Panc1 (cell line): ENCODE measurements at places on chromosomes 5 and 9.

DNA sequence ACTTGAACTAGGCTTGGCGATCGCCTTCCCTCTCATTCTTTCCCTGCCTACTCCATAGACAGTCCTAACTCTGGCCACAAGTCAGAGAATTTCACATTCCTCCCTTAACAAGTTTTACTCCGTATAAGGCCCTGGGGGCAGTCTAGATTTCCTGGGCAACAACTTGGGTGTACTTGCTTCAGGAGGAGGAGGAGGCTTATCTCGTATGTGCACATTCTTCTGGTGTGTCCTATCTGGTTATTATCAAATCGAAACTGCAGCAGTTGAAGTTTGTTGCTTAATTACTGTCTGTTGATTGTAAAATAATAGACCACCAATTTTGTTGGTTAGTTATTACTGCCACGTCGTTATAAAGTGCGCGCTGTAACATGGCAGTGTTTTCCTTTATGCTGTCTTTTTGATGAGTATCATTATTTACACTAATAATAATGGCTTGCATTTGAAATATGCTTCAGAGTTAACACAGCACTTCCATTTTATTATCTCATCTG is 42.0 kb downstream of the PIP5K1B start:
- no peak overlapping the region for H3K27ac ChIP-seq
- no peaks in the 10 kb centered on the region for H3K36me3 ChIP-seq
- H3K4me3 ChIP-seq = no peak overlapping the region
- H3K27me3 ChIP-seq = no peaks in the 10 kb centered on the region

DNA sequence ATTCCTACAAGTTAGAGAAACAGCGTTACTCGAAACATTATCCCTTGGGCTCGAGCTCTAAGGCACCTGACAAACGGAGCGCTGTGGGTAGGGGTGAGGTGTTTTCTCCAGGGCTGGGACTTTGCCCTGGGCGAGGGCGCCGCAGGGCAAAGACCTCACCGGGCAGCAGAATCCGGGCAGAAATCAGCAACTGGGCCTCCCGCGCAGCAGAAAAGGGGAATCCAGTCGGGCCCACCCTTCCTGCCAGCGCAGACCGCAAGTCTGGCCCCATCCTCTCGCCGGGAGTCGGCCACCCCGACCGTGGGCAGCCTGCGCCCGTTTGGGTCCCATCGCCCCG is 430 bp upstream of the MSH3 start:
- no peak for DNase-seq
- H3K27ac ChIP-seq = peak overlapping the region; percentile 82
- H3K36me3 ChIP-seq = peaks cover 3% of the 10 kb centered on the region; the same call in 1 of the 2 replicates
- peaks cover 17% of the 10 kb centered on the region for H3K4me1 ChIP-seq
- no peaks in the 10 kb centered on the region for H3K27me3 ChIP-seq

DNA sequence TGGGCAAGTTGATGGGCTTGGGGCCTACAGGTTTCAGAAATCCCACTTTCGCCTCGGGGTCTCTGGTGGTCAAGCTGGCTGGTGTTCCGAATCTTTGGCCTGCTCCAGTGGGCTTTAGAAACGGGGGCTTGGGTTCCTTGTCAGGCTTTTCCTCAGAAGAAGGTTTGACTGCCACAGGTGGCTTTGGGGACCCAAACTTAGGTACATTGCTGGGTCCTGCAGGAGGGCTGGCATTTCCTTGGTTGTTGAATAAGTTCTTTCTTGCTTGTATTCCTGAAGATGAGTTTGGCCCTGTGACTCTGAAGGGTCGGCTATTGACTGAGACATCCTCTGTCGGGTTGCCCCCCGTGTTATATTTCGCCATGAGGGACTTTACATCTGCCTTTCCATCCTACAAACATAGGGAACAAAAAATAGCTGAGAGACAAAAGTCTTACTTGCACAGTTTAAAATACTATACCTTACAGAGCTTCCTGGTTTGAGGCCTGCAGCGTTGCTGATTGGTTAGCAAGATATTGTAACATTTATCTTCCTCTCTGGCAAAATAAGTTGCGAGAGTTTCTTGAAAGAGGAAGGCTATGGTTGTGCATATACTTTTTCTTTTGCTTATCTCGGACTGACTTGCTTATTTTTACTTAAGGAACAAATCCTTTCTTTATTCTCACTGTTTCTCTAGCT is 16.6 kb downstream of the FYB1 start:
- DNase-seq = no peak
- H3K4me3 ChIP-seq = no peak overlapping the region
- H3K27ac ChIP-seq = no peak overlapping the region
- H3K36me3 ChIP-seq = no peaks in the 10 kb centered on the region
- H3K27me3 ChIP-seq = peaks cover 2% of the 10 kb centered on the region; the same call in 1 of the 2 replicates

DNA sequence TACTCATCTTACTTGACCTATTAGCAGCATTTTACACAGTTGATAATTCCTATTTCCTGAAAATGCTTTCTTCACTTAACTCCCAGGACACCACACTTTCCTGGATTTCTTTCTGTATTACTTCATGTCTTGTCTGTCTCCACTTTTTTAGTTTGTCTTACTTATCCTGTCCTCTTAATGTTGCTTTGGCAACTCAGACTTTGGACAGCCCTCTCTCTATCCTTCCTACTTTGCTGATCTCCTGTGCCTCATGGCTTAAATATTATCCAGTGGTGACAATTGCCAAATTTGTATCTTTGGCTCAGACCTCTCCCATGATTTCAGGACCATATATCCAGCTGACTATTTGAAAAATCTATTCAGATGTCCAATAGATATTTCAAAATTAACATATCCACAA is 39.8 kb upstream of the NUDT12 start:
- no peaks in the 10 kb centered on the region for H3K4me1 ChIP-seq
- H3K27ac ChIP-seq = no peak overlapping the region
- no peak overlapping the region for H3K4me3 ChIP-seq
- no peaks in the 10 kb centered on the region; the same call in 1 of the 2 replicates for H3K36me3 ChIP-seq
- DNase-seq = no peak

- H3K27ac ChIP-seq = no peak overlapping the region
- H3K4me3 ChIP-seq = no peak overlapping the region
- no peak for DNase-seq
- peaks cover 12% of the 10 kb centered on the region; the same call in 1 of the 2 replicates for H3K4me1 ChIP-seq
- no peaks in the 10 kb centered on the region for H3K27me3 ChIP-seq
- H3K36me3 ChIP-seq = no peaks in the 10 kb centered on the region
These were observed 126.7 kb upstream of the GRHPR start for GRCh38 chr9:37295796-37296195.

DNA sequence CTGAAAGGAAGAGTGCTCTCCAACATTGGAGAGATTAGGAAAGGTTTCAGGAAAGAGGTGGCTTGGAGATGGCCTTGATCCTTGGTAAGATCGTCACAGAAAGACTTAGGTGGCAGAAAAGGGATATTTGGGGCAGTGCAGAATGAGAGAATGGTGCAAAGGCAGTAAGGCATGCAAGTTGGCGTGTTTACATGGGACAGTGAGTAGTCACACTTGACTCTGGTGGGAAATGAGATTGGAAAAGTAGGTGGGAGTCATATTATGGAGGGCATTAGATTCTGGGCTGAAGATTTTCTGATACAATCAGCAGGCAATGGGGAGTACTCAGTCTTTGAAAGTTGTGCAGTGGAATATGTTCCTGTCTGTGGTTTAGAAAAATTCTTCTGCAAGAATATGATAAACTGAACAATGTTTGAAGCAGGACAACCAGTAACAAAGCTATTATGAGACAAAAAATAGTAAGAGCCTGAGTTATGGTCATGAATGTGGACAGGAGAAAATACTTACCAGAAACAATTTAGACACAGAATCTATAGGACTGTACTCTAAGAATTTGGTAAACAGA is 76.2 kb upstream of the ANKRD55 start:
- H3K27me3 ChIP-seq = no peaks in the 10 kb centered on the region
- H3K27ac ChIP-seq = no peak overlapping the region
- no peak overlapping the region for H3K4me3 ChIP-seq

DNA sequence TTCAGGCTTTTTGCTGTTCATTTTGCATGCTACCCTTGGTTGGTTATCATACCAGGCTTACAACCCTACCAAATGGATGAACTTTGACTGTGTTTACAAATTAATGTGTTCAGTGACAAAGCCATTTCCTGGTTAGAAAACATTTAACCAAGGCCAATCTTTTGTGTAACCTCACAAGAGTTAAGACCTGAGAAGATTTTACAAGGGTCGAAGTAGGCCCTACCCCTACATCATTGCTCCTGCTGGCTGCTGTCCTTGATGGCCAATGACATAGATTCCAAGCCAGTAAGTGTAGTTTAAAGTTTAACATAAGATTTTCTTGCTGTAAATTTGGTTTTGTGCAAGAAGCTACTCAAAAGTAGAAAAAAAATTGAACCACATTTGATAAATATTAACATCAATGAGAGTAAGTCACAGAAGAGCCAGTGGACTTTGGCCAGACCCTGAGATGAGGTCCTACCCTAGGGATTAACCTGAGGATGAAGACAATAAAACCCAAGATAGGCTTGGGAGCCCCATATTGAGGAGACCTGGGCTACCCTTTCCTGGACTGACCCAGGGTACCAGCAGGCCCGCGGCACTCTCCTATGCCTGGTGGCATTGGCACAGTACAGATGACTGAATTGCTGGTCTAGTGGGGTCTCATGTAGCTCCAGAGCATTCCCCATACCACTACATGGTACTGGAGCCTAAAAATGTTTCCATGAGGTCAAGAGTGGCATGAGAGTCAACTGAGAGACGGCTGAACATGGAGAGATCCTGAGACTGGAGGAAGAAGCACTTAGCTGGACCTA is 8.3 kb downstream of the C1QTNF3 start:
- no peaks in the 10 kb centered on the region for H3K27me3 ChIP-seq
- no peaks in the 10 kb centered on the region for H3K36me3 ChIP-seq
- H3K4me3 ChIP-seq = no peak overlapping the region
- H3K27ac ChIP-seq = no peak overlapping the region
- DNase-seq = no peak

DNA sequence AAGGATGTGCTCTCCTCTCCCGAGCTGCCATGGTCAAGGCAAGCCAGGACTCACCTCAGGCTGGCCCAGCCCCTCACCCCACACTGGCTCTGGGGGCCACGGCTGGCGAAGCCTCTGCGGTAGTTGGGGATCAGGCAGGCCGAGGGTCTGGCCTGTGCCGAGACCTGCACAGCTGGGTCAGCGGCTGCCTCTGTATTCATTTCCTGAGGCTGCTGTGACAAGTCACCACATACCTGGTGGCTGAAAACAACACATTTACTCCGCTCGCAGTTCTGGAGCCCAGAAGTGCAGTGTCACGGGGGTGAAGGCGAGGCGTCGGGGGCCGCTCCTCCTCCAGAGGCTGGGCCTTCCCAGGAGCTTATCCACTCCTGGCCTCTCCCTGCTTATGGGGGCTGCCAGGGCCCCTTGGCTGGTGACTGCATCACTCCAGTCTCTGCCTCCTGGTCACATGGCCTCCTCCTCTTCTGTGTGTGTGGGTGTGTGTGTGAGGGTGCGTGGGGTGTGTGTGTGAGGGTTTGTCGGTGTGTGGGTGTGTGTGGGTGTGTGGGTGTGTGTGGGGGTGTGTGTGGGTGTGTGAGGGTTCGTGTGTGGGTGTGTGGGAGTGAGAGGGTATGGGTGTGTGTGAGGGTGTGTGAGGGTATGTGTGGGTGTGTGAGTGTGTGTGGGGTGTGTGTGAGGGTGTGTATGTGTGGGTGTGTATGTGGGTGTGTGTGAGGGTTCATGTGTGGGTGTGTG is 3.2 kb upstream of the SCGB3A1 start:
- H3K27me3 ChIP-seq = peaks cover under 1% of the 10 kb centered on the region; the same call in 1 of the 2 replicates
- H3K27ac ChIP-seq = no peak overlapping the region
- no peak overlapping the region for H3K4me3 ChIP-seq
- no peak for DNase-seq
- no peaks in the 10 kb centered on the region for H3K4me1 ChIP-seq

- H3K4me3 ChIP-seq = no peak overlapping the region
- H3K36me3 ChIP-seq = no peaks in the 10 kb centered on the region
- no peak overlapping the region for H3K27ac ChIP-seq
- no peak for DNase-seq
These were observed 260.0 kb downstream of the RAB3C start for GRCh38 chr5:58842852-58843251.

DNA sequence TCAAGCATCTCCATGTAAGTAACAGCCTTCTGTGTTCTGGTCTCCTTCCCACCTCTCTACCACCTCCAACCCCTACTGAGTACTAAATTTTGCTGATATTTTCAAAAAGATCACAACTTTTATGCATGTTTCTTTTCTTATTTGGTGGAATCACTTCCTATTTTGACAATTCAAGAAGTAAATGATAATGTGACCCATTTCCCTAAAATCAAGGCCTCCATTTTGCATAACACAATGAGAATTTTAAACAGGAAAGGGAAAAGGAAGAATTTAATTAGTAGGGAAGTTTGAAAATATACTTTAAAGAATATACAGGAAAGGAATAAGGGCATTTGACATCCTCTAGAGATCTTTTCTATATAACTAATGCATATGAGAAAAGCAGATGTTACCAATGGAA is 212.9 kb upstream of the RASA1 start:
- H3K4me1 ChIP-seq = no peaks in the 10 kb centered on the region
- no peak overlapping the region for H3K27ac ChIP-seq
- no peaks in the 10 kb centered on the region for H3K27me3 ChIP-seq
- no peaks in the 10 kb centered on the region for H3K36me3 ChIP-seq
